ENCODE measurements at places on chromosomes 16 and 17.
A peak's percentile ranks its signal among the peaks of the same experiment; 100 is the strongest.

DNA sequence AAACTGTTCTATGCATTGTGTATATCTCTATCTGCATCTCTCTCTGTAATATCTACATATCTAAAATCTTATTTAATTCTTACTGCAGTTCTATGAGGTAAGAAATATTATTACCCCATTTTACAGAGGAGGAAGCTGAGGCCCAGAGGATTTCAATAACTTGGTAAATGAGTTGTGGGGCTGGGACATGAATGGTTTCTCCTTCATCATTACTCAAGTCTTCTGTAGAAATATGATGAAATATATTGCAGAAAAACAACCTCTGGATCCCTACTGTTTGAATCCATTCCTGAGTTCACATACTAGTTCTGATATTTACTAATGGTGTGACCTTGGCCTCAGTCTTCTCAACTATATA lies 45.5 kb upstream of the NLK start:
- no peak for DNase-seq

GRCh38 chr16:63652091-63652490 lies 1469.8 kb downstream of the CDH11 start:
- DNase-seq, result no peak

DNA sequence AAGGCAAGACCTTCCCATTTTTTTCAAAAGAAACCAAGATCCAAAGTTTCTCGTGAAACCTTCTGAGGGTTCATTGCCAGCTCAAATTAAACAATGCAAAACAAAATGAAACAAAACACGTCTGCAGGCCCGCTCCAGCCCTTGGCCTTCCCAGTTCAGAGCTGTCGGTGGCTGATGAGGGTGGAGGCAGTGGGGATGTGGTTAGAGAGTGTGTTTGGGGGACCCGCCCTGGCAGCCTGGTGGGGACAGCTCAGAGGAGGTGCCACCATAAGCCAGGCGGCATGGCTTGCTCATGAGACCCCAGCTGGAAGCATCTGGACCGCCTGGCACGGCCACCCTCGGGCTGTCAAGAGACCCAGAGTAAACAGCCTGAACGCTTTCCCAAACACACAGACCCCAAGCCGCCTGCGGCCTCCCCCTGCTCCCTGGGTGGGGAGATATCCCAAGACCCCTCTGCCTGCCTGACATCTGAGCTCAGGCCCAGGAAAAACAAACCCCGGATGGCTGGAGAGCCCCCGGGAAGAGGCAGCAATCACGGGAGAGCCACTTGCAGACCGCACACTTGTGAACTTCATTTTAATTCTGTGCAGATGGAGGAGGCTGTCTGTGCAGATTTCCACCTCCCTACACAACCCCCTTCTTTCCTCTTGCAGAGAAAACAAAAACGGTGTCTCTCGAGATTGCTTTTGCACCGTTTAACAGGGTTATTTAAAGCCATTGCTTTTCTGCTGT lies 35.4 kb upstream of the LITAF start:
- no peak for DNase-seq

DNA sequence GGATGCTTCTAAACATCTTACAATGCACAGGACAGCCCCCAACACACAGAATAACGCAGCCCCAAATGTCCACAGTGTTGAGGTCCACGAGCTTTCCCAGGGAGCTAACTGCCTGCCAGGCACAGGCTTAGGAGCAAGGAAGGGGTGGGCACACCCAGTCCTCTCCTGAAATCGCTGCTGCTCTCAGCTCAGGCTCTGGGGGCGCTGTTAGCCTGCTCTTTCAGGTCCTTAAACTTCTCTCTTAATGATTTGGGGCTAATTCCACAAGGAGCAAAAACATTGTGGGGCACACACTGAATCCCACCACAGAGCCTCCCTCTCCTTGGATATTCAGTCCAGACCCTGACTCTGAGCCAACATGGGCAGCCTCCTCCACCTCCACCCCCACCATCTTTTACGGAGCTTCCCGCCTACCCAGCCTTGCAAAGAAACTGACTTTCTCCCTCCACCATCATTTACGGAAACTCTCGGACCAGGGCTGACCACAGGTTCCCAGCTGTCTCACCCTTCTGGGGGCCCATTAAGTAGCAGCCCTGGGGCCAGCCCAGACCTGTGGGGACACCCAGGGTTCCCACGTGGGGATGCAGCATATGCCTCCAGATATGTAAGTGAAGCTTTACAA lies 1.1 kb downstream of the CD300H start:
- DNase-seq, result peak; percentile 77

DNA sequence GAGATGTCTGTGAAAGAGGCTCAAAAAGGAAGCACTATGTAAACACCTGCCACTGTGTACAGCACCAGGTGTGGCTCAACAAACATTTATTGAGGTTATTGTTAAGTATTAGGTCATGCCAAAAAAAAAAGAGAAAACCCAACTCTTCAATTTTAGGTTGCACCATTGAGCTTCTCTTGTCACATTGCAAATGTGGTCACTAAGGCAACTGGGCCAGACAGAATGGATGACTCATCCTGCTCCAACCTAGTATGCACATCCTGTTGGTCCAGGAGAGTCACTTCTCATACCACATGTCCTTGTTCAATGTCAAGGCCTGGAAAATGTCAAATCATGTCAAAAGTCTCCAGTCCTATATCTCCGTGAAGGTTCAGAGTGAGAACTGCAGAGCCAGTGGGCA lies 25.0 kb downstream of the HOXB1 start:
- no peak for DNase-seq

- no peak for DNase-seq
Measured at GRCh38 chr16:21060027-21060510, 90.6 kb downstream of the DNAH3 start.

DNA sequence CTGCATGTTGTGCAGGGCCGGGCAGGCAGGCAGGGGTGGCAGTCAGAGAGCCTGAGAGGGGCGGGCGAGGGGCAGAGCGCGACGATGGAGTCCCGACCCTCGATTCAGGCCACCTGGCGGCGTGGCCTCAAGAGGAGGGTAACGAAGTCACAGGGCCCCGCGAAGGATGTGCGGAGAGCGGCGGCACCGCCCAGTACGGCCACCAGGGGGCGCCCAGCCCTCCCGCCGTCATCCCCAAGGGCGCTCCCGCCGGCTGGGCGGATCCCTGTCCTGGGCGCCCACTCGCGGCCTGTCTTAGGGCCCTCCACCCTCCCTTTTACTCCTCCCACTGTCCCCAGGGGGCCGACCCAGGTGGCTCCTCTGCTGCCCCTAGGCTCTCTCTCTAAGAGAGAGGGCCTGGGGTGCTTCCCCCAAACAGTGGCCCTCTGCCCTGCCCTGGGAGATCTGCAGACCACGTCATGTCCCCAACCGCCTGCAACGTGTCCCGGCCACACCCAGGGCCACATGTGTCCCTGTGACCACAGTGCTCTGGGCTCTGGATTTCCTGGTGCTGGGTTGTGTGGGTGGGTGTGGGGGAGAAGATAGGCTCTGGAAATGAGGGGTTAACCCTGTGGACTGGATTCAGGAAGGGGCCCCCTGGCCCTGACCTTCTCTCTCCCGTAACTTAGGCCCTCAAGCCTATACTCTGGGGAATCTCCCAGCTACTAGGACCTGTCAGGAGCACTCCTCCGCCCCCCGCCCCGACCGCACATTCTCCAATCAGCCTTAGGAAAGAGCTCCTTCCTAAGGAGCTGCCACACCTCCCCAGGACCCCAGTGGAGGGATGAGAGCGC lies 5.9 kb downstream of the DPEP2 start:
- DNase-seq, result peak; percentile 94

GRCh38 chr16:66161942-66162341 lies 204.5 kb upstream of the CDH5 start:
- no peak for DNase-seq

GRCh38 chr17:41678411-41678906 lies 10.2 kb upstream of the EIF1 start:
- no peak for DNase-seq

- no peak for DNase-seq
Measured at GRCh38 chr16:73389085-73389484, 341.2 kb upstream of the ZFHX3 start.

- no peak for DNase-seq
Measured at GRCh38 chr17:82241183-82241925, 12.5 kb downstream of the SLC16A3 start.

DNA sequence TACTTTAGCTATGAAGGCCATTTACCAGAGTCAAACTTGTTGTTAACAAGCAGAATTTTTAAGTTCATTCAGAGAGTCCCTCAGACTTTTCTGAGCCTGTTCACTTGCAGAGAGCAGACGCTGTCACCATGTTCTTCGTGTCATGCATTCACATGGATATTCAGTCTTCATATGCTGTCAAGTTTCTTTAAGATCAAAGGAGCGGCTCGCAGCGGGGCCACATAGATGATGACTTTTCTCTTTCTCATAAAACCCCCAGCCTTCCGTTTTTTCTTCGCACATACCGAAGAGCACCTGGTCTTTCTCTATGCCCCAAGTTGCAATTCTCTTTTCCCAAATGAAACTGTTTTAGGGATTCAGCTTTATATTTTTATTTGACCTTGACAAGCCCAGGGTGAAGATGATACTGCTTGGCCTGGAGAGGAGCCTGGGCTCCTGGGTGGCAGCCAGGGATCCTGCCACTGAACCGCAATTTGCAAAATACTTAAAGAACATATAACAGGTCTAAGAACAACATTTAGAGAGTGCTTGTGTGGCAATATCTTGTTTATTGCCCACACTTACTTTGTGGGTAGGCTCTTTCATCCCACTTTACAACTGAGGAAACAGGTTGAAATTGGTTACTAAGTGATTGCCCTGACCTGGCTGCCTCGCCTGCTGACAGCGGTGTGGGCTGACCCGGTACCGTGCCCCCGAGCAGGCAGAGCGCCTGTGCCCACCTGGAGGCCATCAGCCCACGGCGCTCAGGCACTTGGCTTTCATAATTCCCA lies 22.9 kb downstream of the SEC14L1 start:
- DNase-seq, result no peak

- DNase-seq, result no peak
Measured at GRCh38 chr16:52618753-52619497, 72.0 kb upstream of the TOX3 start.
